ENCODE measurements at places on chromosomes 13 and 19.

GRCh38 chr19:4908360-4908759 lies 941 bp upstream of the UHRF1 start:
- no peak for DNase-seq

- no peak for DNase-seq
These were observed 5.4 kb downstream of the MADCAM1 start for GRCh38 chr19:501646-502045.

- no peak for DNase-seq
These were observed 21.1 kb downstream of the PGLS start for GRCh38 chr19:17532557-17532956.

DNA sequence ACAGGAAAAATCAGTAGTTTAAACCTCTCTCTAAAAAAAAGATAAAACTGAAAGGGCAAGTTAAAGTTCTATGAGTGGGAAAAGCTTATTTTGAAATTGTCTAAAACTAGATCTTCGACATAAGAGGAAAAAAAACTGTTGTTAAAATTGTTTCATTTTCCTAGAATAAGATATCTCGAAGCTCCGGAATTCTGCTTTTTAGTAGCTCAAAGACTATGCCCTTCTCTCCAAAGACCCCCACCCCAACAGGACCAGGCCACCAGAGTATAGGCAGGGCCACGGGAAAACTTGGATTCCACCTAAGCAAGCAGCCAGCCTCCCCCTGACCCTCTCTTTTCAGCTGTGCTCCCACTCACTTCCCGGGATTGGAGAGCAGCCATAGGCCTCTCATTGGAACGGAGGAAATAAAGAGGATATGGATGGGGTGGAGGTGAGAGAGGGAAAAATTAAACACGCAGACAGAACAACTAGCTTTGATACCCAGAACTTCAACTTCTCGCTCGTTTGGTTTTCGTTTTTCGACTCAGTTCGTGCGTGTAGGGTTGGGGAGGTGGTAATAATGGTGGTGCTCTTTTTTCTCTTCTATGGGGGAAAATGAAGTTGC lies 3.0 kb downstream of the POU4F1 start:
- DNase-seq = no peak

DNA sequence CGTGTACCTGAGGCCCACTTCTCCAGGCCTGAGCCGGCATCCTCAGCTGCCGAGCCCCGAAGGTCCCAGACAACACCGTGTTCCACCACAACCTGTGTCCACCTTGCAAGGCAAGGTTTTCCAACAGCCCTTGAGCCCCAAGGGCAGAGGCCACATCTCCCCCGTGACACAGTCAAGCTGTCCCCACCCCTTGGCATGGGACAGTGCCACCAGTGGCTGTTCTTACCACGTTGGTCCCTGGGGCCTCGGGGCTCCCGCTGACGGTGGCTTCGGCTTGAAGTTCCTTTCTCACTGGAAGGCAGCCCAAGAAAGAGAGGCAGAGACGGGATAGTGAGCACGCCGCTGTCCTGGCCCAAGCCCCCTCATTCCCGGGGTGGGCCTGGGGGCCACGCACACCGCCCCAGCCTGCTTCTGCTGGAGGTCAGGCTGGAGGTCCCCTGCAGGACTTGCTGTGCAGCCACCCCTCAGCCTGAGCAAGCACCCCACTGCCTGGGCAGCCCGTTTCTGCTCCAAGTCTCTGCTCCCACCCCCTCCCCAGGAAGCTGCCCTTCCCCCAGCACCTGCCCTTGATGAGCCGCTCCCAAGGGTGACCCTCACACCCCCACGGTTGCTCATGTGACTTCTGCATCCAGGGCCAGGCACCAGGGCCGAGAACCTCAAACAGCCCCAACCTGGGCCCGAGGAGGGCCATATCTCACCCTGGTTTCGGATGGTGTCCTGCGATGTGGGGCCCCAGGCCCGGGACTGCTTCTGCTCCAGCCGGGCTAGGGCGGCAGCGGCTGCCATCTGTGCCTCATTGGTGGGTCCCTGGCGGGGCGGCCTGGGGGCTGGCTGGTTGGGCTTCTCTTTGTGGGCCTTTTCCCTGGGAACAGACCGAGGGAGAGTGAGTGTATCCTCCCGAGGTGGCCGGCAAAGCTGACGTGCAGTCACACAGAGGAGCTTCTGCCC lies 4.1 kb downstream of the UBXN6 start:
- DNase-seq = no peak

DNA sequence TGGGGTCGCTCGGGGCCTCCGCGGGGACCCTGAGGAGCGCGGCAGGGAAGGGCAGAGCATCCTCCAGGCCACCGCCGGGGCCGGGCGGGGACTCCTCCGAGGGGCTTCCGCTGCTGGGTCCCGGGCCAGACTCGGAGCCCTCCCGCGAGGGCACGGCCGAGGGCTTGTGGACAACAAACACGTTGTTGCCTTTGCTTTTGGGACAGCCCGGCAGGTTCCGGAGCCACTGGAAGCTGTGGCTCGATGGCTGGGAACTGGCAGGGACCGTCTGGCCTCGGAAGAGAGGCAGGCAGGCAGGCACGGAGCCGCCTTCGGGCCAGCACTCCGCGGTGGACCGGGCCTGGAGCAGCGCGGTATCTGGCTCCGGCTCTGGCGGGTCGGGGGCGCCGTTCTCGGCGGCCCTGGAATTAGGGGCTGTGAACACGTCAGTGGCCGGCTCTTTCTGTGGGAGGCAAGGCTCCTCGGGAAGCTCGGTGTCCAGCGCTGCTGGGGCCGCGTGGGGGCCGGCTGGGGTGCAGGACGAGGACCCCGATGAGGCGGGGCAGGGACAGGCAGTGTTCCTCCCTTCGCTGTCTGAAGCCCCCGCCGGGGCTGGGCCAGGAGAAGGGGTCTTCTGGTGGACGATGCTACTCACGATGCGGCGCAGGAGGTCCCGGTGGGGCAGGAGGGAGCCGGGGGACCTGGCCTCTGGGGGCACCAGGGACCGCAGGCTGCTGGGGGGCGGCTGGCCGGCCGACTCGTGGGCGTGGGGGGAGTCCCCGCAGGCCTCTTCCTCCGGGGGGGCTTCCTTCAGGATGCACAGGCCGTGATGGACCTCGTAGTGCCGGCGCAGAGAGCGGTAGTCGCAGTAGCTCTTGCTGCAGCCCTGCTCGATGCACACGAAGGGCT lies 27.6 kb downstream of the ZNF541 start:
- no peak for DNase-seq

GRCh38 chr13:45833242-45833641 lies 18.3 kb downstream of the SIAH3 start:
- no peak for DNase-seq

GRCh38 chr19:15170345-15170744 lies 30.4 kb downstream of the NOTCH3 start:
- no peak for DNase-seq

DNA sequence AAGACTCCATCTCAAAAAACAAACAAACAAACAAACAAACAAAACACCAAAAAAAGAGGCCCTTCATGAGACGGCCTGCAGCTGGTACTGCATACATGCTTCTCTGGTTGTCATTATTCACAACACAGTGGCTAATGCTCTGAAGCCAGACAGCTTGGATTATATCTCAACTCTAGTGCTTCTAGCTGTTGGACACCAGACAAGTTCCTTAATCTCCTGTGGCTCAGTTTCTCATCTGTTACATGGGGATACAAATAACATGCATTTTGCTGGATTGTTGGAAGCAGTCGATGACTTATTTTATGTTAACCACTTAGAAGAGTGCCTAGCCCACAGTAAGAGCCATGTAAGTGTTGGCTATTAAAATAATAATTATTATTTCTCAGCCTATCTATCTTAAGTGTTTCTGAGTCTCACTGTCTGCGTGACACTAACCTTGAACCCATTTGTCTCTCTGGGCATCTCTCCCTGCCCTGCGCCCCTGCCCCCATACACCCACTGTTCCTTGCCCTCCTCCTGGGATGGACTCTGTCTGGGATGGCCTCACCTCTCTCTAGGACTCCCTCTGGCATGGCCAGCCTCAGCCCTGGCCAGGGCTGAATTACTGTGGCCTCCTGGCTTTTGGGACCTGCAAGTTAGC lies 3.1 kb upstream of the JUNB start:
- DNase-seq = no peak

DNA sequence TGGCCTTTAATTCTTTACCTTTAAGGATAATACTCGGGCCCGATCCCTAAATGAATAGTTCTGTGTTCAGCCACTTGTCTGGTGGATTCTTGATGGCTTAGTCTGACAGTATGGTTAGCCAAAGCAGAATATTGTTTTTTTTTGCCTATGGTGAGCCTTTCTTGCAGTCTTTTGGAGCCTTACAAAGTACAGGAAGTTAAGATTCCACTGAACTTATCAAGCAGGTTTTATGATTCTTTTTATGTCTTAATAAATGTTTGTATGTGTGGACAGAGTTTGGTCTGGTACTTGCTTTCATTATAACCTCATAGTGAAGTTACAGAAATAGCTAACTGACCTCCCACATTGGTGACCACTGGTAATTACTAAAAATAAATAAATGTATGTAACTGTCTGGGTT lies 17.1 kb downstream of the PCCA start:
- no peak for DNase-seq

DNA sequence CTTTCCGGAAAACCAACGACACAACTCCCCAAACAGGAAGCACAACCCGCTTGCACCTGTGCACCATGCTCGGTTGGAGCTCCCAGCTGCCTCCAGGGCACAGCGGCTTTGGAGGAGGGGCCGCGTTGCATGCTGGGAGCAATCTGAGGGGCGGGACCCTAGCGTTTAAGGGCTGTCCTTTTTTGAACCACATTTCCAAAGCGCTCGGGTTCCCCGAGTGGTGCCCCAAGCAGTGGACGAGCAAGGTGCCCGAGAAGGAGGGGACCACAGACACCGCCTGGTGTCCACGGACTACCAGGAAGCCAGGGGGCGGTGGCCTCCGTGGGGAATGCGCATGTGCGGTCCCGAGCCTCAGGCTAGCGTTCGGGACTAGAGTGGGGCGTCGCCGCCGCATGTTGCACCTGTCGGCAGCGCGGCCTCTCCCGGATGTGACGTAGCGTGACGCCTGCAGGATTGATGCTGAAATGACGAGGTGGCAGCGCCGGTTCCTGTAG lies 11.9 kb upstream of the ZNF57 start:
- no peak for DNase-seq

- DNase-seq = no peak
These were observed 7.4 kb downstream of the CC2D1A start for GRCh38 chr19:13913352-13913751.

DNA sequence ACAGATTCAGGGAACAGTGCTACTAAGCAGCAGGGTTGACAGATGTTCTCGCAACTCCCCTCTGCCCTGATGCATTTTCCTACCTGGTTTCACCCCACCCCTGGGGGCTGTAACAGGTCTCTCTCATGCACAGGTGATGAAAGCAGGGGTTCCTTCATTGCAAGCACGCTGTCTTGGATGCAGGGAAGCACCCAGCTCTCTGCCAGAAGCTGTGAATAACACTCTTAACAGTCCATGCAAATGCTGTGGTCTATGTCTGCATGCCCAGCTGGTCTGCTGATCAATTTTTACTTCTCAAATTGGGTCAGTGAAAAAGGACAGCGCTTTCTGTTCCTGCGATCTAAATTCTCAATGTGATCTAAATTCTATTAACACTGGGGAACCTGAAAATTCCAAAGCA lies 246.3 kb upstream of the TSHZ3 start:
- DNase-seq = no peak

- no peak for DNase-seq
These were observed 24.1 kb downstream of the LHFPL6 start for GRCh38 chr13:39578821-39579291.

- no peak for DNase-seq
These were observed 57.8 kb upstream of the FBXL3 start for GRCh38 chr13:77084755-77085154.

GRCh38 chr19:33280351-33280921 lies 21.9 kb downstream of the CEBPA start:
- DNase-seq = no peak

DNA sequence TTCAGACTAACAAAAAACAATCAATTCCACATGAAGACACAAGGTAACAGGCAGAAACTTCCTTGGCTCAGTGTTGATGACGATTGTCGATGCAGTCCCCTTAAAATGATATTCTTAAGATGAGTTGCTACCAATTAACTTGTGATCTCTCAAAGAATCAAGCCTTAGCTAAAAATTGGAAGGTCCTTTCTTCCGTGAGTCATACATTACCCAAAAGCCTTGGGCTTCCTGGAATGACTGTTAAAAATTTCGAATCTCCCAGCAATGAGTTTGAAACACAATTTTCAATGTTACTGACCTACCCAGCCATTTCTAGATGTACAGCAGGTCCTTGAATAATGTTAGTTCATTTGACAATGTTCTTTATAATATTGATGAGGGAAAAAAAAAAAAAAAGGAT lies 28.0 kb upstream of the RB1 start:
- DNase-seq = no peak

DNA sequence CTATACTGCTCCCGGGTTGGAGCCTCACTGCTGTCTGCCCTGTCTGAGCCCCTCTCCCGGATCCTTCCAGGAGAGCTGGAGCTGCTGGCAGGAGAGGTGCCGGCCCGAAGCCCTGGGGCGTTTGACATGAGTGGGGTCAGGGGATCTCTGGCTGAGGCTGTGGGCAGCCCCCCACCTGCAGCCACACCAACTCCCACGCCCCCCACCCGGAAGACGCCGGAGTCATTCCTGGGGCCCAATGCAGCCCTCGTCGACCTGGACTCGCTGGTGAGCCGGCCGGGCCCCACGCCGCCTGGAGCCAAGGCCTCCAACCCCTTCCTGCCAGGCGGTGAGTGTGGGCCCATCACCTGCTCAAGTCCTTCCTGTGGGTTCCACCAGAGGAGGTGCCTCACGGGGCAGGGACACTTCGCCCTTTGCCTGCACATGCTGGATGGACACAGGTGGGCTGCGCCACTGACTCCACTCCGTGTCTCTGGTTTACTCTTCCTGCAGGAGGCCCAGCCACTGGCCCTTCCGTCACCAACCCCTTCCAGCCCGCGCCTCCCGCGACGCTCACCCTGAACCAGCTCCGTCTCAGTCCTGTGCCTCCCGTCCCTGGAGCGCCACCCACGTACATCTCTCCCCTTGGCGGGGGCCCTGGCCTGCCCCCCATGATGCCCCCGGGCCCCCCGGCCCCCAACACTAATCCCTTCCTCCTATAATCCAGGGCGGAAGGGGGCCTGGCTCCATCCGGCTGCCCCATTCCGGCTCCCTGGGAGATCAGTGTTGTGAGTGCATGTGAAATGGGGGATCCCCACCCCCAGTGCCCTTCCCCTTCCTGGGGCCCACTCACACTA lies 19.8 kb downstream of the EPN1 start:
- no peak for DNase-seq

DNA sequence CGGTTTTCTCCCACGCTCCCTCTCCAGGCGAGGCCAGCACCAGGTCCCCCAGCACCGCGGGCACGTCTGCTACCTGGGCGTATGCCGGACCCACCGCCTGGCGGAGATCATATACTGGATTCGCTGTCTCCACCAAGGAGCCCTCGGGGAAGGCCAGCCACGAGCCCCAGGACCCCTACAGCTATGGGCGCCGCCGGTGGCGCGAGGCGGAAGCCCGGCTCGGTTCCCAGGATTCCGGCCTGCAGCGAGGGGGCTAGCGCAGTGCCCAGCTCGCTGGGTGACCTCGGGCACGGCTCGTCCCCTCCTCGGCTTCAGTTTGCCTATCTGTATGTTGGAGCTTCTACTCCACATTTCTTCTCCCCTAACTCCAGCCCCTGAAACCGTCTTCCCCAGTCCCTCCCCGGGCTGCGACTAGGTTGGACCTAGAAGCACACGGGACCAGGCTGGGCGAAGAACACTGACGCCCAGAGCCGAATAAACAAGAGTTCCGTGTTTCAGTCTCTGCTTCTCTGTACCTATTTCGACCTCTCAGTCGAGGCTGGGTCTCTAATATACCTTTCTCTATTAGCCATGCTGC lies 749 bp upstream of the CPT1C start:
- DNase-seq = no peak

Measured in iPS DF 6.9 (cell line).